ENCODE measurements at places on chromosomes 12 and 14.

DNA sequence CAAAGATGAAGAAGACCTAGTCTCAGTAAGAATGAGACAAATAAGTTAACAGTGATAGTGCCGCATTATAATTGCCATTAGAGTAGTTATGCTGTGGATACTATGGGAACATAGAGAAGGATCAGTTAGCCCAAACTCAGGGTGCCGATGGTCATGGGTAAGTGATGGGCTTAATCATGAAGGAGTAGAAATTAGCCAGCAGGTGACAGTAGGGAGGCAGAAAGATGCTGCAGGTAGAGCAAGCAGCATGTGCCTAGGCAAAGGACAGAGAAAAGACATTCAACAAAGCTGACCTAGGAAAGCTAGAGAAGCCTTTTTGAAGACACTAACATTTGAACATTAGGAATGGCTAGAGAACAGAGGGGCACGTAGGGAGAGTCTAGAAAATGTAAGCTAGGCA is 30.6 kb upstream of the PTPRQ start:
- no peak for ATAC-seq

GRCh38 chr14:94648801-94649200 is 36.6 kb downstream of the SERPINA3 start:
- no peak for ATAC-seq

GRCh38 chr12:5188472-5188871 is 144.8 kb downstream of the KCNA5 start:
- no peak for ATAC-seq

DNA sequence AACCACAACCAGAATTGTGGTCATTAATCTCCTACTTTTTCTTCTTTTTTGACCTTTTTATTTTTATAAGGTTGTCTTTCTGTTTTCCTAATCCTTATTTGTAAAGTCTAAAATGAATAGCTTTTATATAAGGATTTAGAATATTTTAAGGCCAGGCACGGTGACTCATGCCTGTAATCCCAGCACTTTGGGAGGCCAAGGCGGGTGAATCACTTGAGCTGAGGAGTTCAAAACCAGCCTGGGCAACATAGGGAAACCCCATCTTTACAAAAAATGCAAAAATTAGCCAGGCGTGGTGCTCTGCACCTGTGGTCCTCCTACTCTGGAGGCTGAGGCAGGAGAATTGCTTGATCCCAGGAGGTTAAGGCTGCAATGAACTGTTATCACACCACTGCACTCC is 55.1 kb downstream of the IFT81 start:
- ATAC-seq: no peak
